ENCODE measurements at places on chromosomes 6 and 20. TPM values are rescaled to one million over a fixed set of nuclear protein-coding genes. Genes with fewer than 3 reads are reported as not detected.

Gene NKAPL
- polyA plus RNA-seq = 0.72 TPM

DNA sequence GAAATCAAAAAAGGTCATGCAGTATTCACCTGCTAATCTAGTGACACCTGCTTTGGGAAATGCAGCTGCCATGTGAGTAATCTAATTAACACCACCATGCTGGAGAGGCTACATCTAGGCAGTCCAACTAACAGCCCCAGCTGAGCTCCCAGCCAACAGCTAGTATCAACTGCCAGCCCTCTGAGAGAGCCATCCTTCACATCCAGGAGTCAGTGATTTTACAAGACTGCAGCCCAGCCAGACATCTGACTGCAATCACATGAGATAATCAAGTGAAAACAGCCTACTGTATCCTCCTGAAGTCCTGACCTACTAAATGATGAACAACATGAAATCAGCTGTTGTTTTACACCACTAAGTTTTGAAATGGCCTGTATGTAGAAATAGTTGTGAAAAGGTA lies 298.4 kb downstream of the TRDN start:
- no peaks in the 10 kb centered on the region for H3K4me1 ChIP-seq
- no peak for DNase-seq
- H3K27ac ChIP-seq = no peak overlapping the region
- H3K27me3 ChIP-seq = no peaks in the 10 kb centered on the region
- no peak overlapping the region for H3K4me3 ChIP-seq

- peaks cover 3% of the 10 kb centered on the region for H3K27me3 ChIP-seq
- no peak for DNase-seq
- no peak overlapping the region for H3K27ac ChIP-seq
- H3K36me3 ChIP-seq = no peaks in the 10 kb centered on the region
- H3K4me3 ChIP-seq = no peak overlapping the region
- peaks cover 2% of the 10 kb centered on the region for H3K4me1 ChIP-seq
Observed at GRCh38 chr6:41677124-41677921, 39.1 kb downstream of the MDFI start.

DNA sequence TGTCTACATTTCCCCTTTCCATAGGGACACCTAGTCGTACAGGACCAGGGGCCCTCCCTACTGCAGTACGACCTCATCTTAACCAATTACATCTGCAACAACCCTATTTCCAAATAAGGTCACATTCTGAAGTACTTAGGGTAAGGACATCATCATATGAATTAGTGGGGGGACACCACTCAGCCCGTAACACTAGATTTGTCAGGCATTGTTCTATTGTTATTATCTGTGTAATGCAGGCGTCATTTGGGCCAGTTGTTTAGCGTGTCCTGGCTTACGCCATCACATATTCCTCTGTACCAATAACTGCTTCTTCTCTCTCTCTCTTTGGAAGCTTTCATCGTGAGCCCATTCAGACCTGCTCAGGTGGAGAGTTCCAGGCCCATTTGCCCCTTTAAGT lies 89.3 kb downstream of the CAP2 start:
- no peaks in the 10 kb centered on the region for H3K27me3 ChIP-seq
- no peaks in the 10 kb centered on the region for H3K4me1 ChIP-seq
- no peak for DNase-seq
- no peaks in the 10 kb centered on the region for H3K36me3 ChIP-seq

DNA sequence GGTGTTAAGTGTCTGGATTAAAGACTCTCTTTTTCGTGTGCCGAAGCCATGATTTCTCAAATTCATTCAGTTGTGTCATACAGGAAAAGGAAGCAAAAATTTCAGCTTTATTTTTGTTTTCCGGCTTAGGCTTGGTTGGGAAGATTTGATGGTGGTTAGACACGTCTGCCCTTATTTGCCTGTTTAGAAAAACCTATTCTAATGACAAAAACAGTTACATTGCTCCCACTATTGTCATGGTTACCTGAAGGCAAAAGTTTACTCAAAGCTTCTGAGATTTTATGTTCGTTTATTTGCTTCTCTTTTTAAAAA lies 982 bp downstream of the DNAJC5 start:
- peak overlapping the region; percentile 86 for H3K4me3 ChIP-seq
- peaks cover 15% of the 10 kb centered on the region for H3K36me3 ChIP-seq
- H3K4me1 ChIP-seq = peaks cover 14% of the 10 kb centered on the region
- H3K27ac ChIP-seq = peak overlapping the region; percentile 66
- DNase-seq = no peak
- no peaks in the 10 kb centered on the region for H3K27me3 ChIP-seq

All from endothelial cell of umbilical vein (primary cell).